Activated gamma-delta T cell treated with anti-CD3 and anti-CD28 coated beads, Interleukin-2, amount 50 U/mL, for 16 hours (primary cell): ENCODE measurements at places on chromosomes 2 and 18.
A peak's percentile ranks its signal among the peaks of the same experiment; 100 is the strongest.

DNA sequence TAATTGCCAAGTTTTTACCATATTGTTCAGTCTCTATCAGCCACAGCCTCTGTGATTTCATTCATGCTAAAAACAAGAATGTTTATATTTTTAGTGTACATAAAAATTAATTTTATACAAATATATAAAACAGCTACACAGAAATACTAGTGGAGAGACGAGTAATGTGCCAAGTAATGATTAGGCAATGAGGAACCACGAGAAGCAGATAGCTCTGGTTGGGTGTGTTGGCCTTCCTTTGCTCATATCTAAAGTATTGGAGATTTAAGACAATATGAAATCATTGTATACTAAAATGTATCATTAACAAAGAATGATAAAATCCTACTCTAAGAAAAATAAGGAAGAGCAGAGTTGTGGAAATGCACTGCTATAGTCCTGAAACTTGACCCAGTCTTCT, 326.7 kb downstream of the AGAP1 start:
- no peak for DNase-seq

- peak; percentile 17 for DNase-seq
Measured at GRCh38 chr2:109348671-109349502, 219.9 kb downstream of the SH3RF3 start.

DNA sequence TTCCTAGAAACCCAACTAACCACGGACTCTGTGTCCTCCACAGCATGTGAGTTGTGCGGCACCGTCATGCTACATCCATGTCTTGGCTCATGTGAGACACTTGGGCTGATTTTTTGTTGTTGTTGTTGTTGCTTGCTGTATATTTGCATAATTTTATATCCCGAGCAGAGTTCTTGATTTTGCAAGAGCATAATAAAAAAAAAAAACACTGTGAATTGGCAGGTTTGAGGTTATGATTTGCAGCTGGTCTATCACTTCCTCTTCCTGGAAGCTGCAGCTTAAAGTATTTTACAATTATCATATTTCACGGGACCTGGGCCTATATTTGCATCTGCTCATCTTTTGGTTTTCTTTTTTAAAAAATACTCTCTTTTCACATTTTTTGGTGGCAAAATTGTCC, 142.3 kb upstream of the NRP2 start:
- no peak for DNase-seq

- no peak for DNase-seq
Measured at GRCh38 chr2:55912926-55913325, 10.7 kb downstream of the EFEMP1 start.

DNA sequence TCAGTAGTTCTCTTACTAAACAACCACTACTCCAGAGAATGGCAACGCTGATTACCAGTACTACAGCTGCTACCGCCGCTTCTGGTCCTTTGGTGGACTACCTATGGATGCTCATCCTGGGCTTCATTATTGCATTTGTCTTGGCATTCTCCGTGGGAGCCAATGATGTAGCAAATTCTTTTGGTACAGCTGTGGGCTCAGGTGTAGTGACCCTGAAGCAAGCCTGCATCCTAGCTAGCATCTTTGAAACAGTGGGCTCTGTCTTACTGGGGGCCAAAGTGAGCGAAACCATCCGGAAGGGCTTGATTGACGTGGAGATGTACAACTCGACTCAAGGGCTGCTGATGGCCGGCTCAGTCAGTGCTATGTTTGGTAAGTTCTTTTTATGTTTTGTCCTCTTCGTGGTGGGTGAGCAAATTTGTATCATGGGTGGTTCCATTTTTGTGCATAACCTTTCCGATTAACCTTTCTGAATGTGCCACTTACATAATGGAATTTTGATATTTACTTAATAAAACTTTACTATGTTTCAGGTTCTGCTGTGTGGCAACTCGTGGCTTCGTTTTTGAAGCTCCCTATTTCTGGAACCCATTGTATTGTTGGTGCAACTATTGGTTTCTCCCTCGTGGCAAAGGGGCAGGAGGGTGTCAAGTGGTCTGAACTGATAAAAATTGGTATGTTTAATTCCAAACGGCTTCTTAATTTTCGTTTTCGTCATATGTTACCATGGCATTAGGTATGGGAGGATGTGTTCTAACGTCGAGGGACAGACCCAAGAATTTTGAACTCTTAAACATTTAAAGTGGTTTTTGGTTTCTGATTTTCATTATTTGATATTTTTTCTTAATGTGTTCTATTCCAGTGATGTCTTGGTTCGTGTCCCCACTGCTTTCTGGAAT, 1.3 kb downstream of the SLC20A1 start:
- no peak for DNase-seq

DNA sequence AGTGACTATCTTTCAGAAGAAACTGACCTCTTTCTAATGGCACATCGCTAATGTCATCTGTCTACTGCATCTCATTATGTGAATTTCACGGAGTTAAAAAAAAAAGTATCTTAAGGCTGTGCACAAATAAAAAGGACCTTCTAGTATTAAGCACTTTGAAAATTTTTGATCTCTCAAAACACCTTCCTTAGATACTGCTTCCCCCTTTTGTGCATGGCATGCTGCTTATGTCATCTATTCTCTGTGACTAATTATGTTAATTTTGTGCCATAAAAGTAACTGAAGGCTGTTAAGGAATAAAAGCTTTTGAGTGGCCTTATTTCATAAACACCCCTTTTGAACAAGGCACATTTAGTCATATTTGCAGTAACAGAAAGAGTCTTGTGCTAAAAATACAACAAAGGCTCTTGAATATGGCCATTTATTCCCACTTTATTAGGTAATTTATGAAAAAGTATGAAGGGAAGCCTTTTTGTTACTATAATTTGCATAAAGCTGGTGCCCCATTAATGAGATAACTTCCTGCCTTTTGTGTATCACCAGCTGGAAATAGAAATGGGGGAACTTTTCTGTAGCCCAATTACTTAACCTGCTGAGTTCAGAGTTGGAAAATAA, 1412.0 kb upstream of the ZEB2 start:
- no peak for DNase-seq

- DNase-seq = no peak
Measured at GRCh38 chr2:122070241-122070731, 314.8 kb downstream of the TSN start.

DNA sequence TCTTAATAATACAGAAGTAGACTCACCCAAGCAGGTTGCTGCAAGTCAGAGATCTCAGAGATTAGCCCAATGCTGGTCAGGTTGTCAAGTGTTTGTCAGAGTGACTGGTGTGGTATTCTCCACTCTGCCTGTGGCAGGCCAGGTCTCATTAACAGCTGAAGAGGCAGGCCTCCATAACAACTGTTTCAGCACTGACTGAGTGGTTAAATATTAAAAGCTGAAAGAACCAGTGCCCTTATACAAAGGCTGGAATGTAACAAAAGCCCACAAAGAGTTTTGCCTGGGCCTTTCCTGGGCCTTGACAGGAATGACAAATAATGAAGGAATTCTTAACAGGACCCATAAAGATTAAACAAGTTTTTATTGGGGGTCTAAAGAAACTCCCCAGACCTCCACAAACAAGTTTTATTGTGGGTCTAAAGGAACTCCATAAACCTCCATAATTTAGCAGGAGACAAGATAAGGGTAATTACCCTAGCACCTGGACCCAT, 26.8 kb downstream of the SULT1C2 start:
- DNase-seq = no peak
